ENCODE measurements at places on chromosomes 7 and 10.

DNA sequence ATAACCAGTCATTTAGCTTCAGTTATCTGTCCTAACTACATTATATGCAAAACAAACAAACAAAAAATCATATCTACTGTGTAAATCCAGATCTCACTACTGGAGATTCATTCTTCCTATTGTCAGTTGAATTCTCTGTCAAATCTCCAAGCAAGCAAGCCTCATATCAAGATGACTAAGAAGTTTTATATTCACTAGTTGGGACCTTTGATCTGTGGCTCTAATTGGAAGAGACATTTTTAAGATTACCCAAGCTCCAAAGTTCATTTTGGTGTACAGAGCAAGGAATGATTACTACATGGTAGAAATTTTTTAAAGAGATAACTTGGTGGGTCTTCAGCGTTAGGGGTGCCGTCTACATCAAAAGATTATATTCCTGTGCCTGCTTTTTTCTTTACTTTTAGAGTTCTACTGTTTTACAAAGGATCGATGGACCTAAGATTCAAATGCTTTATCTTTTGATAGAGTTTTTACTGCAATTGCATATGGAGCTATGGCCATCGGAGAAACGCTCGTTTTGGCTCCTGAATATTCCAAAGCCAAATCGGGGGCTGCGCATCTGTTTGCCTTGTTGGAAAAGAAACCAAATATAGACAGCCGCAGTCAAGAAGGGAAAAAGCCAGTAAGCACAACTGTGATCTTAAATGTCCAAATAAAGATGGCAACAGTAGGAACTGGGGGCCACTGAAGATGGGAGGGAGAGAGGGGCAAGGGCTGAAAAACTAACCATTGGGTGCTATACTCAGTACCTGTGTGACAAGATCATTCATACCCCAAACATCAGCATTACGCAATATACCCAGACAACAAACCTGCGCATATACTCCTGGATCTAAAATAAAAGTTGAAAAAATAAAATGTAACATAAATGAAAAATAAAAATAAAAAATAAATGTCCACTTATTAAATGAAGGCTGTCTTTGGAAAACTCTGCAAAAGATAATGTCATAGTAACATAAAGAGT lies 47.9 kb downstream of the SP8 start:
- no peak for DNase-seq

DNA sequence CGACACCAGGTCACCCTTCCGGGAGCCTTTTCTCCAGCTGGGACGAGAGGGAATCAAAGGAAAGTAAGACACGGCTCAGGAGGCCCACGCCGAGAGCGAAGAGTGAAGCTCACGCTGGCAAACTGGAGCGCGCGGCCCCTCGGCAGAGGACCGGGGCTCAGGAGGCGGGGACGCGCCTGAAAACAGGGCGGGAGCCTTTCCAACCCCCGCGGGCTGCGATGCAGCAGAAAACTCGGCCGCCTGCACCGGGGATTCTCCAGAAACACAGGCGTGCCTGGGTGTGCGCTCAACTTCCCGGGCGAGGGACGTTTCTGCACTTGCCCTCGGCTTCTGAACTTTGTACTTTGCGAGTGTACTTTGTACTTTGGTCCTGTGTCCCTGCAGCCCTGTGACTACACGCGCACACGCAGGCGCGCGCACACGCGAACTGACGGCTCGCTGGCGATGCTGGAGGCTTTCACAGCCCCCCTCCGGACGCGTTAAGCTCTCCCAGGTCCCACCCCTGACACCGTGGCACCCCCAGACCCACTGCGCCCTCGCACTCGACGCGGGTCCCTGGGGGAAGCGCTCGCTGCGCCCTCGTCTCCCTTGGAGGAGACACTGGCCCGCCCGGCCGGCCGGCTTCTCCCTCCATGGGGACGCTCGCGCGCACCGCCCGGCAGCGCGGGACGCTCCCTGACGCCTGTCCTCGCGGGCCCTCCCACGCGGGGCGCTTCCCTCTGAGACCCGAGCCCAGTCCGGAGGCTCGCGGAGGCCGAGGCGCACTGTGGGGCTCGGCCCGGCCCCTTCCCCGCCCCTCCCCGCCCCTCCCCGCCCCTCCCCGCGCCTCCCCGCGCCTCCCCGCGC lies 588 bp upstream of the PAOX start:
- DNase-seq = peak; percentile 75

- no peak for DNase-seq
These were observed 51.6 kb downstream of the TES start for GRCh38 chr7:116261904-116262303.

- DNase-seq = no peak
These were observed 151.3 kb upstream of the KMT2E start for GRCh38 chr7:104862719-104863118.

GRCh38 chr7:101104799-101105198 lies 19.5 kb downstream of the TRIM56 start:
- DNase-seq = no peak

- no peak for DNase-seq
These were observed 437.0 kb downstream of the SUGCT start for GRCh38 chr7:40571796-40572195.

DNA sequence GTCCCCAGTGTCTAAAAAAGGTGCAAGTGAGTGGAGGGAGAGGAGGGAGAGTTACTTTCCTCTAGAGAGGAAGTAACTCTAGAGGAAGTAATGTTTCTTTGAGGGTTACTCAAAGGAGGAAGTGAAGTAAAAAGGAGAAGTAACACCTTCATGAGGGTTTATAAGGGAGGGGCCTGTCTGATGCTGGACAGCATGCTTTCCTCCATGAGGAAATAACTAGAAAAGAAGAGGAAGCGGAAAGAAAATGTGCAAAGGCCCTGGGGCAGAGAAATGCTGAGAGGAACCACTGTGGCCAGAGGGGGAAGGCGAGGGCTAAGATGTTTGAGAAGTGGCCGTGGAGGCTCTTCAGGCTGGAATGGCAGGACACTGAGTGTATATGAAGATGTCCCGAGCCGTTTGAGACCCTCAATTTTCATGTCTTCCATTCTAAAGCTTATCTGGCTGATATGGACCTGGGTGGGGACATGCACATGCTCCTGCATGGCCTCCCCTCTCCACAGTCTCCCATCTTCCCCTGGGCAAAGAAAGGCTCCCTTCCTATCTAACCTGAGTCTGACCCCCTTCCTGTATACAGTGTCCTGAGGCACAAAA lies 3.4 kb upstream of the SLC18A2 start:
- DNase-seq = no peak

DNA sequence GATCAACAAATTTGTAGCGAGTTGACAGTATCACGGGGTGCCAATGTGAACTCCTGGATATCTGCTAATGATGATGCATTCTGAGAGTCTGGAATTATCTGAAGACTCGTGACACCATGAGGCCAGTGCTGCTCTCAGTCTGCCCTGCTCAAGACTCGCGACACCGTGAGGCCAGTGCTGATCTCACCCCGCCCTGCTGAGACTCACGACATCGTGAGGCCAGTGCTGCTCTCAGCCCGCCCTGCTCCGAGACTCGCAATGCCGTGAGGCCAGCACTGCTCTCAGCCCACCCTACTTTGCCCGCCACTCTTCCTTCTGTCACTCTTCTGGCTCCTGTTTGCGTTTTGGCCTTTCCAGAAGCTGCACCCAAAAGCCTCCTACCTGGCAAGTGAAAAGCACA lies 411.8 kb downstream of the PTPRN2 start:
- no peak for DNase-seq

GRCh38 chr10:129859536-129859935 lies 104.5 kb downstream of the EBF3 start:
- DNase-seq = no peak

DNA sequence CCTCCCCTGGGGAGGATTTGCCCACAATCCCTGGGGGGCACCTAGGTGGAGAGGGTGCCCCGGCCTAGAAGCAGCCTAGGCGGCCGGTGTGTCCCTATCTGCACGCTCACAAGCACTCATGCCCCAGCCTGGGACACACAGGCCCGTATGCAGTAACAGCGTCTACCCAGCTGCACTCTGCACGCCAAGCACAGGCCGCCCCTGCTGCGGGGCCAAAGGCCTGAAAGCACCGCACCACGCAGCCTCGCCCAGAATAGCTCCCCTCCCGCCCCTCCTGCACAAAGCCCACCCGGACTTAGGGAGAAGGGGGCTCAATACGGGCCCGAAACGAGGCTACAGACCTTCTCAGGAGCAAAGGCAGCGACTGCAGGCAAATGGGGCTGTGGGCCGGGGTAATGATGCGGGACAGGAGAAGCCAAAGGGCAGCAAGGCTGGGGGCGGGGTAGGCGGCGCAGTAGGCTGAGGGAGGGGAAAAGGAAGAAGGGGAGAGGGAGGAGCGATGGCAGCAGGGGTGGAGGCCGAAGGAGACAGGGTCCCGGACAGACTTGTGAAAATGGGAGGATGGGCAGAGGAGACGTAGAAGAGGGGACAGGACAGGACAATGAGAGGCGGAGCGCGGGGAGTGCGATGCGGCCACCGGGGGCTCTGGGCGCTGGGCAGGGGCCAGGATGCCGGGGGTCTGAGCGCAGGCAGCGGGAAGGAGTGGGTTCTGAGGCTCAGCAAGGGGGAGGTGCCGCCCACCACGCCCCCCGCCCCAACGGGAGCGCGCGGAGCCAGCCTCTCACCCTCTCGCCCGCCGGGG lies 544 bp downstream of the GPRIN2 start:
- peak; percentile 80 for DNase-seq

DNA sequence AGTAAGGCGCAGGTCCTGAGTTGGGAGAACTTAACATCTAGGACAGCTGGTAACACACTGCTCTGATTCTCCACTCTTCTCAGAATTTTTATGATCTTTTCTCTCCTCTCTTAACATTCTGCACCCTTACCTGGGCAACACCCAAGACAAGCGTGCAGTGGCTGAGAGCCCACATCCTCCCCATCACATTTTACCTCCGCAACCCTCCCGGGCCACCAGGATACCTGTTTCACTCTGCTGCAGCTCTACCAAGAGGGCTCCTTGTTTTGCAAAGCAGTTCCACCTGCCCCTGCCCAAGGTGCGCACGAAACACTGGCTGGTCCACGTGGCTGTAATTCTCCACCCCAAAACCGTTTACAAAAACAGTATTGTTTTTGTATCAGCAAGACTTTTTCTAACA lies 81.5 kb downstream of the ITIH5 start:
- DNase-seq = no peak

DNA sequence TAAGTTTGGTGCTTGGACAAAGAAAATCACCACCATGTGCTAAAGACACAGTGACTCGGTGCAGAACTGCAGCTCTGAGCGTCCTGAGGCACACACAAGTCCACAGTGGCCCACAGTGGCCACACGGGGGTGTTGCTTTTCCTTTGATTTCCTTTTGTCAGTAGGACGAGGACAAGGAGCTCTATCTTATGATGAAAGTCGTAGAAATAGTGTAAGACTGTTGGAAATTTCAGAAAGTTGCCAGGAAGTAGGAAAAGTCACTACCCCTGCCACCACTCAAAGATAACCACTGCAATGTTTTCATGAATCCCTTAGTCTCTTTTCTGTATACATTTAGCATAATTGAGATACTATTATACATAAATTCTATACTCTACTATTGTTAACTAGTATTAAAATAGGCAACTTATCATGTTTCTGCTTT lies 146.0 kb downstream of the TNS3 start:
- peak; percentile 72 for DNase-seq

GRCh38 chr7:51455948-51456347 lies 139.3 kb upstream of the COBL start:
- no peak for DNase-seq

- no peak for DNase-seq
These were observed 333.3 kb upstream of the SEMA3D start for GRCh38 chr7:85520175-85520574.

DNA sequence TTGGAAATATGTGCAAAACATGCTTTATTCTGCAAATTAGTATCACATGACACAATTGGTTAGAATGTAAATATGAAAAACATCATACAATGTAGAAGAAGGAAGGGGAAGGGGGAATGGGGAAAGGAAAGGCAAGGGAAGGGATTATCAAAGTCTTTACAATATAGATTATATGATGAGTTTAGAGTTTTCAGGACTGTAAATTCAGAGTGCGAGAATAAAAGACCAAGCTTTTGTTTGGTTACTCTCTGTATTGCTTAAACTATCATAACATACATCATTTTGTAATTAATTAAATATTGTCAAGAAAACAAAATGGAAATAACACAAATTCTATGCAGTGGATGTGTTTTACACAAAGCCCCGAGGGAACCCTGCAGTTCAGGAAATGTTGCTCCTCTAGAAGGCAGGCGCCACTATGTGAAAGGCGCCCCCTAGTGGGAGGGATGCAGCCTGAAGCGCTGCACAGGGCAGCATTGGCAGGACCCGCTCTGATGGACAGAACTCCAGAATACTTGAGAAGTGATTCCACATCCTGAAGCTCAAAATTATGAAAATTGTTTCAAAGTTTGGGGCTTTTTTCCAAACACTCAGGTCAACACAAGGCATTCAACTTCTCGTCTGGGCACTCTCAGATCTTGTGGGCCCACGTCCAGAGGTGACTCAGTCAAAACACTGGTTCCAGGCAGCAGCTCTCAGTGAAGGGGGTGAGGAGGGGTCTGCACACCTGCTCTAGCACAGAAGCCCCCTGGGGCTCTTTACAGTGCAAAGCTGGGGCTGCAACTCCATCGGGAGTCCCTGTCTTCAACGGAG lies 31.6 kb upstream of the TMEM254 start:
- peak; percentile 46 for DNase-seq

DNA sequence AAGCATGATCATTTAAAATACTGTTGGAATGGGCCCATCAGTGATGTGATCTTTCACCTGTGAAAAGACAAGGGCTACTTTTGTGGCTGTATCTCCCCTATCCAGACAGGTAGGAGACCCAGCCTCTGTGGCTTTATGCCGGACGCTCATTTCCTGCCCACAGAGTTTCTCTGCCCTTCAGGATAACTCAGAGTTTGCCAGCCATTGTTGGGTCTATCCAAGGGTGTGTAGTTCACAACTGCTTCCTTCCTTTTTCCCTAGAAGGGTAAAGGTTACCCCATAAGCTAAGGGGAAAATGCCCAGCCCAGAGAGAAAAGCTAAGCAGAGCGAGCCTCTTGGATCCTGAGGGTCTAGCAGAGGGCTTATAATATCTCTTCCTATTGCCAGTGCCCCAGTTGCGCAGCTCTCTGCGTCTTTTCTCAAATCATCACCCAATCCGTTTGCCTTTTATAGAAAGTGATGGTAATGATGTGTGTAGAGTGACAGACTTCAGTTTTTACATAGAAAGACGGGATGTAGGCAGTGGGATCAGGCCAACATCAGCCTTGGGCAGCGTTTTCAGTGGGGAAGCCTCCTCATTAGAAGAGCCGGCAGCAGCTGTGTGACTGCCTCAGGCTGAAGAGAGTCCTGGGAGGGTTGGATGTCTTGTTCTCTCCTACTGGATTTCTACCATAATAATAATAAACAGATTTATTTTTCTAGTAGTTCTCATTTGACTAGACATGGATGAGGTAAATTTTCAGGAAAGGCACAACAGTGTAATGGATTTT lies 80.5 kb downstream of the MET start:
- no peak for DNase-seq

- no peak for DNase-seq
These were observed 275.8 kb downstream of the GRID1 start for GRCh38 chr10:86090807-86091206.

GRCh38 chr7:44922351-44922694 lies 37.0 kb upstream of the PURB start:
- DNase-seq = no peak

- no peak for DNase-seq
These were observed 354.3 kb upstream of the NRG3 start for GRCh38 chr10:81520688-81521087.

All from left colon (tissue), 2 donors.